K562 (cell line): ENCODE measurements at places on chromosomes 5 and 9. TPM values are rescaled to one million over a fixed set of nuclear protein-coding genes. Genes with fewer than 3 reads are reported as not detected.

DNA sequence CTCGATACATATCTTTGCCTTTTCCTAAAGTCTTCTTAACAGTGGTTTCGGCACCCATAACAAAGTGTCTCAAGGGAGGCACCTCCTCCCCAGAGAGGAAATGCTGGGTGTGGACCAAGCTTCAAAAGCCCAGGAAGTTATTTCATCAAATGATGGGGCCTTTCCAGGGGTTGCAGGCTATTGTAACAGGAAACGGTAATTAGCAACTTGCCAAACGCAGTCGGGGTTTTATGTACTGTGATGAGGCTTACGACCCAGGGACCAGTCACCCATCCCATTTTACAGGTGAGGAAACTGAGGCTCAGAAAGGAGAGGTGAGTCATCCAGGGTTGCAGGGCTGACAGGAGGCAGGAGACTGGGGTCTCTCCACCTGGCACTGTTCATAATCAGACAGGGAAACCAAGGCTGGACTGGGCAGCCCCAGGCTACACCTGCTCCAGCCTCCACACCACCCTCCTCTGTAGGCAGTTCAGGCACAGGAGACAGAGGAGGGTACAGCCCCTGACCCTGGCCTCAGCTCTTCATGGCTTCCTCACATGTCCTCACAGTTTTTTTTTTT, 30.0 kb upstream of the SUSD3 start:
- no peak for DNase-seq

- no peak for DNase-seq
Measured at GRCh38 chr5:9716838-9717281, 86.7 kb upstream of the TAS2R1 start.

- DNase-seq, result no peak
Measured at GRCh38 chr5:112892776-112893175, 29.3 kb downstream of the REEP5 start.

GRCh38 chr5:174155281-174155680, 109.8 kb downstream of the NSG2 start:
- no peak for DNase-seq

GRCh38 chr5:97056263-97056662, 86.1 kb downstream of the LIX1 start:
- no peak for DNase-seq

GRCh38 chr5:141839015-141839513, 39.1 kb downstream of the PCDH1 start:
- no peak for DNase-seq

The PCDH1 gene
- 1.4 and 1.6 TPM in 2 replicates for polyA plus RNA-seq

- no peak for DNase-seq
Measured at GRCh38 chr9:110579034-110579861, at the start of gene SVEP1. Gene SVEP1, minus strand, starts transcription at chr9:110579741. Its CDS starts 198 bp downstream, at chr9:110579543.

The ANKRD34B gene
- not detected in 2 replicates for polyA plus RNA-seq

The CARD9 gene
- 40.4 and 53.0 TPM in 2 replicates for polyA plus RNA-seq

The PCDHGB4 gene
- polyA plus RNA-seq, result not detected in 2 replicates

DNA sequence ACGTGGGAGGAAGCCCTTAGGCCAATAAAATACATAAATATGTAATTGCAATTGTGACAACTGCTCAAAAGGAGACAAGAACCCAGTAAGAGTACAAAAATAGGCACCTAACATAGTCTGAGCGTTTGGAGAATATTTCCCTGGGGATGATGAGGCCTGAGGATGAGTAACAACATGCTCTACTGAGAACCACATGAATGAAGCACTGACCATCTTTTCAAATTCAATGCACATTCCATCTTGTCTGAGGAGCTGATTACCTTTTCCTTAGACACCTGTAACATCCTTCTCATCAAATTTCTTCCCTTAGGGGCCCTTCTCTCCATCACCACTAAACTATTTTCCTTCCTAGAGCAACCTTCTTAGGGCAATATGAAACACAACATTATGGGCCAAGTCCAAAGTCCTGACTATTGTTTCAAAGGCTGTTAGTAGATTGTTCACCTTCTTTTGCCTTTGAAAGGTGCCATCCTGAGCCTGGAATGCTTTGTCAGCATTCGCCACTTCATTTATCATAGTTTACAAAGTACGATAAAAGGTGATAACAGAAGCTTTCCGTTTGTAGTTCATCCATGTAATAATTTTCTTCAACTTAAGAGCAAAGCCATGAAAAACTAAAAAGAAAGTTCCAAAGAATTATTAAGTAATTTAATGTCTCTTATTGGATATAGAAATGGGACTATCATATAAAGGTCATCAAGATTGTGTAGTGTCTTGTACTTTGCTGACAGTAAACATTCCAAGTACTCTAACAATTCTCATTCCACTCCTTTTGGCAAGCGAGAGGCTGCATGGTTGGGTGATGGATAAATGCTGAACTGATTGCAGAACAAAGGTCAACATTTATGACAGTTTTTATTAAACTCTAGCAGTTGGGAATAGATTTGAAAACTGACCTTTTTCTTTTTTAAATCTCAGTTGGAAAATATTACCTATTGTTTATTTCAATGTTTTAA, 471.3 kb downstream of the PDE4D start:
- no peak for DNase-seq

DNA sequence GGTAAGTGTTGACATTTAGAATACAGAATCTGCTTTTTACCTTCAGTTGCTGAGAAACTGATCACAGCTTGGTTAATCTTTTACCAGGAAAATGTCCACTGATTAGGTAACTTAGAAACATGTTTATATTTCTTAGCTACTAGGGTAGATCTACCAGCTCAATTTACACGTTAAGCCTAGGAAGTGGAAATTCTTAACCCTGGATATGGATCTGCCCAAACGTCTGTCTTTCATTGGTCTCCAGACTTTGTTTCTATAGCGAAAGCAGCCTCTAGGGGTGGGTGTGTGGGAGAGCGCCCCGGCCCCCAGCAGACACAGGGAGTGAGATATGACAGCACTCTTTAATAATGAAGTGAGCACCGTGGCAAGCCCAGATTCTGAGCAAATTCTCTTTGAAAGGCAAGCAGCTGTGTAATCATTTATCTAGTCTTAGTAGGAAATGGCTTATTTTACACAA, 141.6 kb upstream of the ZNF608 start:
- peak; percentile 45 for DNase-seq

GRCh38 chr5:61055434-61056006, 106.7 kb downstream of the SMIM15 start:
- peak; percentile 35 for DNase-seq

GRCh38 chr9:130473566-130473965, 28.8 kb downstream of the ASS1 start:
- no peak for DNase-seq

DNA sequence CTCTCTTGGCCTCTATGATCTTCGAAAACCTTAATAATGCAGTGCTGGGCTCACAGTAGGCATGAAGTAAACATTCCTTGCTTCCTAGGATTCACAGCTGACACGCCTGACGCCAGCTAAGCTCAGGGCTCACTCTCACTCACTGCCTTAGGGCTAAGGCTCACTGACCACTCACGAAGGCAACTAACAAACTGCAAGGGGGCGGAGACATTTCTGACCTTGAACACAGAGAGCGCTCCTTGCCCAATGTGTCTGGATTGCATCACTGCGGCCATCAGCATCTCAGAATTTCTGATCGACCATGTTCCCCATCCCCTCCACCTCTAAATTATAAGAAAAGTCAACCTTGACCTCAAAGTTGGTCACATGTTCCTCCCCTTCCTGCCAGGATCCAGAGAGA, 372.6 kb downstream of the EBF1 start:
- no peak for DNase-seq

The SVEP1 gene
- polyA plus RNA-seq, result 0.25 and 0.42 TPM in 2 replicates

DNA sequence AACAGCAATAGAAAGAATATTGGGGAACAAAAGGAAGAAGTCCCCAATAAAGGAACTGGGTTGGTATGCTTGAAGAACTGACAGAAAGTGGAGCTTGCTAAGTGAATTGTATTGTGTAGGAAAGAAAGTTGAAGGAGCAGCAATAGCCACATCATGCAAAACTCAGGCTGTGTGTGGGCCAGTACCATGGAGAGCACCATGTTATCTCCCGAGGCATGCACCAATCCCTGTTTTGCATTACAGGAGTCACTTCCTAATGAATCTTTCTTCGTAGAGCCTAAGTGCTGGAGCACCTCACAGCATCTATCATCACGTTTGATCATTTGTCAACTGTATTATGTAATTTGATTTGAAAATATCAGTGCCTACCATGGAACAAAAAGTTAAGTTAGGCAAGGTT, 137.7 kb upstream of the NMUR2 start:
- DNase-seq, result no peak

DNA sequence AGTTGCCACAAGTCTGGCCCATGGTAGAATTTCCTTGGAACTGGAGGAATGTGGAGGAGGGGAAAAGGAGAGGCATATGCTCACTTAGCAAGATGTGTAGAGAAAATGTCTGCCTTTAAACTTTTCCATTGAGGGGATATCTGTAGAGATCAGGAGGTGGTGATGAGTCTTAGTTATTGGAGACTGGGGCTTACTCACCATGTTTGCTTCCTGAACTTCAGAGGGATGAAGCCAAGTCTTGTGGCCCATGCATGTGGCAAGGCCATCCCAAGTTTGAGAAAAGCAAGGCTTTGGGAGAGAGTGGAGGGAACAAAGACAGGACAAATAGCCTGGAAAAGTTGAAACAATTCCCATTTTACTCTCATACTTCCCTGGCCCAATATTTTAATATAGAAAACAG, 124.5 kb downstream of the GDNF start:
- DNase-seq, result no peak

DNA sequence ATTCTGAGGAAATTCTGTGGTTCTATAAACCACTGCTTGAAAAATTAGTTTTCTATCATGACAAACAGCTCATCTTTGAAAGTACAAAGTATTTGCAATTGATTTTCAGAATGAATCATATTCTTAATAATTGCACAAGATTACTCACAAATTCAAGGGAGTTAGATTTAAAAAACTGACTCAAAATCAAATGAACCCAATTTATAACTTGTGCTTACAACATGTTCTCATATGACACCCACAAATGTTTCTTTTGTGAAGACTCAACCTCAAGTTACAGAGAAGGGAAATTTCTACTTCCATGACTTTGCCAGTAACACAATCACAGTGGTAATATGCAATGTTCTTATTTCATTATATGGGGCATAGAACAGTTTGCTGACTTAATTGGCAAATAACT, 272.0 kb upstream of the ACTBL2 start:
- DNase-seq, result no peak

DNA sequence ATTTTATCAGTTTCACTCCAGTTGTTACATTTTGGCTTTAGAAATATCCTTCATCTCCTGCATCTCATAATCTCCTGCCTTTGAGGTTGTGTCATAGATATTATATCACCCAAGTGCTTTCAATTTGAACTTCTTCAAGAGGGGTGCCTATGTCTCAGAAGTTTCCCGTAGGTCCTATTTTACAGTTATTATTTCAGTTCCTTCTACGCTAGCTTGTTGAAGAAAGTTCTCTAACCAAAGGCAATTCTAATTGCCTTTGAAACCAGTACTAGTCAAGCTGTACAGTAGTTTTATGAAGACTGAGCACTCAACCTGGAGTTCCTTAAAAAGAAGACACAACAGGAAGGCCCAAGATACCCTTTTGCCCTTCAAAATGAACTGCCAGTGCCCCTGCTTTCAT, 116.4 kb downstream of the ZCCHC7 start:
- no peak for DNase-seq

The EXOSC2 gene
- polyA plus RNA-seq, result 66.5 and 75.3 TPM in 2 replicates

The NINJ1 gene
- polyA plus RNA-seq, result 8.4 and 10.7 TPM in 2 replicates

- no peak for DNase-seq
Measured at GRCh38 chr9:109316207-109316640, 4.6 kb downstream of the EPB41L4B start.

DNA sequence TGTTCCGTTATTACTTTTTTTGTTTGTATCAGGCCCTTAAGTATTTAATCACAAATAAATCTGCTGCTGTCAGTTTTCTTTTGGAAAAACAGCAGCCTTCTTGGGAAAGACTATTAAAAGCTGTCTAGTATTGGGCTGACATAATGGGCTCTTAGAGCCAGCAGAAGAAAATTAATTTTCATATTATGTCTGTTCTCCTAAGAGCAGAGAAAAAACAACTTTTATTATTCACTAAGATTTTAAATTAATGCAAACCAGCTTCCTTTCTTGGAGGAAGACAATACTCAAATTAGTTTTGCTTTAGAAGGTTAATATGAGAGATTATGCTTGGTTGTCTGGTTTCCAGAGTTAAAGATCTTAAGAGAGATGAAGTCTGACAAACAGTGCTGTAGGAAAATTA, 30.6 kb upstream of the GARNL3 start:
- no peak for DNase-seq

The GAS1 gene
- not detected in 2 replicates for polyA plus RNA-seq

- DNase-seq, result peak; percentile 65
Measured at GRCh38 chr5:83473346-83474160, 2.0 kb downstream of the VCAN start.

The SLC1A1 gene
- polyA plus RNA-seq, result not detected in 2 replicates

GRCh38 chr9:32551276-32552051, 663 bp upstream of the SMIM27 start:
- peak; percentile 15 for DNase-seq

DNA sequence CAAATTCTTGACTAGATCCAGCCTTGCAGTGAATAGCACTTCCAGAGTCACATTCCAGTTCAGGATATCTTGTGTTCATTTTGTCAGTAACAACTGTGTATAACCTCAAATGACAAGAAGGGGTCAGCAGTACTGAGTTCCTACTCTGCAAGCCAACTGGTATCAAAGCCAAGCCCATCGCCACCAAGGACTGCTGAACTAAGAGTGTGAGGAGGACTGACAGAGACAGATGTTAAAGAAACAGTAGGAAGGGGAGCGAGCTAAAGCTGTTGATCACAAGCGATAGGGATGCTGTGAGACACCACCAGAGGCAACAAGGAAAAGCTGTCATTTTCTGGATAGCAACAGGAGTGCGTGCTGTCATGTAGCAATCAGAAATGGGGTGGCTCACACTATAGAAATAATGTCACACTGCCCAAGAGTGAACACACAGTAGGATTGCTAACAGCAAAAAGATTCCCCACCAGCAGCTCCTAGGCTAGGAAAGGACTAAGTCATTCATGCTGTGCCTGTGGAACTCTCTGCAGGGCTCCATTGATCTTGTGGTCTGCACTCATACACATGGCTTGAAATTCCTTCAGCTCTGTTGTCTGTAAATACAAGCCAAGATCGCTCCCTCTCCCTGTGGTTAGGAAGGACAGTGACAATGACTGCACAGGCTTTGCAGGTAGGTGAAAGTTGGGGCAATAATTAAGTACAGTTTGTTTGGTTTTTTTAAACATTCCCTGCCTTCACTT, 658.6 kb downstream of the NR2F1-AS1 start:
- DNase-seq, result no peak

The GPX8 gene
- polyA plus RNA-seq, result 0.70 and 0.73 TPM in 2 replicates

- DNase-seq, result no peak
Measured at GRCh38 chr9:87280421-87280820, 217.2 kb upstream of the DAPK1 start.

DNA sequence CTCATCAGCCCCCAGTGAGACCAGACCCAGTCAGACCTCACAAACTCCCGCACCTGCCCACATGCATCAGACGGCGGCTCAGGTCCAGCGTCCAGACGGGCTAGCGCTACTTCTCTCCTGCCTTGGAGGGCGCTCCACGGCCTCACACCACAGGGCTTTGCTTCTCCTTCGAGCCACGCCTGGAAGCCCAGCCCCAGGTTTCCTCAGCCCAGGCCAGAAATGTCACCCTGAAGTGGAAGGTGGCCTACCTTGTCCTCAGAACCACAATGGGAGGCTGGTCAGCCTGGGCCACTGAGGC, 2.8 kb downstream of the NACC2 start:
- DNase-seq, result no peak
